ENCODE measurements at places on chromosomes 4 and X.

DNA sequence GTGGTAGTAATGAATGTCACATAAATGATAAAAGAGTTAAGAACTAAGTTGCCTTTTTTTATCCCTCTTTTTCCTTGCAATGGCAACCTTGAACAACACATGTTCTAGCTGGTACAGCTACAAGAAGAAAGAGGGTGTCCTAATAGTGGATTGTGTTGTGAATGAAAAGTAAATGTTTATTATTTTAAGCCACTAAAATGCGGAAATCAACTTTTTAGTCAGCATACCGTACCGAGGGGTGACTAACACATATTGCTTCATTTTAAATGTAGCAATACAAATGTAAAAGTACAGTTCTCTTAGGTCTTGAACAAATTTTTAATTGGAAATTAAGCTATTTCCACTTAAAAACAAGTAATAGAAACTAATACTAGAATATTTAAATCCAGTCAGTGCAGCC lies 17.7 kb upstream of the AP1AR start:
- H3K4me3 ChIP-seq: no peak overlapping the region
- no peaks in the 10 kb centered on the region for H3K27me3 ChIP-seq
- no peaks in the 10 kb centered on the region for H3K4me1 ChIP-seq
- no peak for DNase-seq
- H3K36me3 ChIP-seq: no peaks in the 10 kb centered on the region

DNA sequence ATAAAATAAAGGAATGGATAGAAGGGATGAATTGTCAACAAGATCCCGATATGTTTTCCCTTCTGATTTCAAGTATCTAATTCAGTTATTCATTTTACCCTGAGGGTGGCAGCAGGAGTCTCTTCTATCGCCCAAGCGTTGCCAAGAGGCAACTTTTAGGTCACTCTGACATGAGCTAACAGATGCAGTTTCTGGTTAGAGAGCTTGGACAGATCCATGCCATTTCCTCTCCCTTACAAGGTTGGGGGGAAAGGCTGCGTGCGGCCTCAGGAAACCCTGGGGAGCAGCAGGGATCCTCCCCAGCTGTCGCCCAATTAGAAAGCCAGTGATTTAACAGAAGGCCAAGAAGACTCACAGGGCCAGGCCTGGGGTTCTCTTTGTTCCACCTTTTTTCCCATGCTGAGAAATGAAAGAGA lies 35.3 kb upstream of the WAS start:
- H3K4me3 ChIP-seq: no peak overlapping the region
- H3K36me3 ChIP-seq: no peaks in the 10 kb centered on the region
- no peak for DNase-seq
- no peaks in the 10 kb centered on the region for H3K27me3 ChIP-seq

DNA sequence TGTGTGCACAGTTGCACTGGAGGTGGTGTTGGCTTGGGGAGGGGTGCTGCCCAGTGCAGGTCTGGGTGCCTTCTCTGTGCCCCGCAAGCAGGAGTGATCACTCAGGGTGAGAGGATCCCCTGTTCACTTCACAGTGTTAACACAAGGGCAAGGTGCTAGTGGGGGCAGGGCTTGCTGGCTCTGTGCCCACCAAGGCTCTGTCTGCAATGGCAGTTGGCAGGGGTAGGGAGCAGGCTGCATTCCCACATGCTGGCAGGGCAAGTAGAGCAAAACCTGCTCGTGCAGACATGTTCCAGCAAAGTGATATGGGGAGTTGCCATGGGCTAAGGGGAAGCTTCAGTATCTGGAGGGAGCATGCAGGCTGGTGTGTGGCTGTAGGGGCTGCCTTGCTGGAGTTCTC lies 428.0 kb downstream of the ZNF674 start:
- no peak for DNase-seq
- H3K27me3 ChIP-seq: no peaks in the 10 kb centered on the region
- no peak overlapping the region for H3K27ac ChIP-seq
- H3K4me1 ChIP-seq: no peaks in the 10 kb centered on the region

GRCh38 chr4:37847311-37847884 lies 20.9 kb downstream of the PGM2 start:
- H3K27ac ChIP-seq: no peak overlapping the region
- H3K4me1 ChIP-seq: no peaks in the 10 kb centered on the region
- no peak for DNase-seq
- no peaks in the 10 kb centered on the region for H3K36me3 ChIP-seq
- no peak overlapping the region for H3K4me3 ChIP-seq
- no peaks in the 10 kb centered on the region for H3K27me3 ChIP-seq

- H3K27me3 ChIP-seq: no peaks in the 10 kb centered on the region
- no peak overlapping the region for H3K4me3 ChIP-seq
- DNase-seq: no peak
- no peaks in the 10 kb centered on the region for H3K36me3 ChIP-seq
- H3K4me1 ChIP-seq: no peaks in the 10 kb centered on the region
These were observed 731.9 kb downstream of the STPG2 start for GRCh38 chr4:97411356-97411755.

DNA sequence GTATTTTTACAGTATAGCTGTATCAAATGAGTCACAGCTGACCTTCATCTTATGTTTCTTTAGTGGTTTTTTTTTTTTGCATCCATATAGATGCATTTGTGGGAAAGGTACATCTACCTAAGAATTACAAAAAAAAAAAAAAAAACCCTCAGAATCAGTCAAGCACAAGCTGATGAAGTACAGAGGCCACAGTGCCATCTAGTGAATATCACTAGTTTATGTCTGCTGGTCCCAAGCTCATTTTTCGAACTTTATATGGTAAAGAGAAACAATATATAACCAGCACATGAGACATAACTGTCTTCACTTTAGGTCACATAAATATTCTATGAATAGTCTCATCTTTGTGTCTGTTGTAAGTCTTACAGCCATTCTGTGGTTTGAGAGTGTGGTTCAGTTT lies 220.1 kb downstream of the DLG3 start:
- DNase-seq: no peak
- H3K4me3 ChIP-seq: no peak overlapping the region
- H3K27ac ChIP-seq: no peak overlapping the region
- H3K27me3 ChIP-seq: peaks cover 7% of the 10 kb centered on the region
- no peaks in the 10 kb centered on the region for H3K36me3 ChIP-seq

DNA sequence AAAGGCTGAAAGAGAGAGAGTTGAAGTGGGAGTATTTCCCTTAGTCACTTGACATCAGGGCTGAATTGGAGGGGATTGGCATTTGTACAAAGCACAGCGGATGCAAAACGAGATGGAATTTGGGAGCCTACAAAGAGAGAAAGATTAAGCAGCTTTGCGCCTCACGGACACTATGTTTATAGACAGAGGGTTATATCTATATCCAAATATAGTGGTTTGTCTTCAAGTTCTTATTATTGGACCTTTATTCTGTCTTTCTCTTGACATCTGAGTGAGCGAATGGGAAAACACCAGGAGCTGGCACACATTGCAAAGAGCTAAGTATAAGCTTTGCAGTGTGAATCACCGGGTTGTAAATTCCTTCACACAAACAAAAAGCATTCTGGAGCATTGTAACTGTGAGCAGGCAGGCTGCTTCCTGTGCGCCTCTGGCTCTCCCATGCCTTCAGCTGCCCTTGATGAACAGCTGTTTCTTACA lies 500.2 kb downstream of the STIM2 start:
- H3K27ac ChIP-seq: no peak overlapping the region
- DNase-seq: no peak
- H3K36me3 ChIP-seq: no peaks in the 10 kb centered on the region
- no peaks in the 10 kb centered on the region for H3K27me3 ChIP-seq

GRCh38 chr4:14920759-14921320 lies 81.4 kb upstream of the CPEB2 start:
- no peaks in the 10 kb centered on the region for H3K36me3 ChIP-seq
- no peaks in the 10 kb centered on the region for H3K4me1 ChIP-seq
- H3K4me3 ChIP-seq: no peak overlapping the region

GRCh38 chr4:117455088-117455487 lies 369.7 kb upstream of the TRAM1L1 start:
- no peaks in the 10 kb centered on the region for H3K4me1 ChIP-seq
- no peak for DNase-seq
- H3K36me3 ChIP-seq: no peaks in the 10 kb centered on the region
- no peaks in the 10 kb centered on the region for H3K27me3 ChIP-seq
- no peak overlapping the region for H3K4me3 ChIP-seq

DNA sequence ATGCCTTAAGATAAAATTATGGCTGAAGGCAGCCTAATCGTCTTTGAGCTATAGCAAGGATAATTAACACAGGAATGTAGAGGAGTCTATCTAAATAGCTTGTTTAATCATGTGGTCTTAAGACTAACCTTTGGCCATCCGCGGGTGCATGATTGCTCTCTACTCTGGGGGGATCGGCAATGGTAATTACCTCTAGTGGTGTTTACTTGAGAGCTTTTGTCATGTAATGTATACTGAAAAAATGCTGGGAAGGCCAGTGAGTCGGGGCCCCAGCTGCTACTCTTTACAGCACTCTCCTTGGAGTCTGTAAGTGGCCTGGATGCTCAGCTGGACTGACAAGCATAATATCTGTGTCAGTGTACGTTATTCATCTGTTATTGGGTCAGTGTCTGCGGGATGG lies 65.5 kb upstream of the GNPDA2 start:
- no peak for DNase-seq
- H3K27ac ChIP-seq: no peak overlapping the region

DNA sequence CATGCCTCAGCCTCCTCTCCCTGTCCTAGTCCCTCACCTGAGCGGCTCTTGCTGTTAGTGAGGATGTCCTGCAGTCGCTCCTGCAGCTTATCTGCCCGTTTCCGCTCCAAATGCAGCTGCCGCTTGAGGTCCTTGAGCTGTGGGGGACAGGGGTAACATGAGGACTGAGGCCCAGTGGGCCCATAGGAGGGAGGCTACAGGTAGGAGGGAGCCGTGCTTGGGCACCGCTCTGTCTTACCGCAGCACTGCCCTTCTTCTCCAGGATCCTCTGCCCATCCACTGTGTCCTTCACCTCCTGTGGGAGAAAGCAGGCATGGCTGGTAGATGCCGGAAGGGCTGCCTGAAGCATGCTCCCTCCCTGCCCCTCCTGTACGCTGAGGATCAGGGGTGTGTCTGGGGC lies 9.5 kb upstream of the KCND1 start:
- H3K36me3 ChIP-seq: no peaks in the 10 kb centered on the region
- no peaks in the 10 kb centered on the region for H3K27me3 ChIP-seq
- H3K27ac ChIP-seq: no peak overlapping the region
- DNase-seq: no peak
- H3K4me3 ChIP-seq: no peak overlapping the region

GRCh38 chr4:19752599-19752998 lies 499.1 kb upstream of the SLIT2 start:
- no peaks in the 10 kb centered on the region for H3K36me3 ChIP-seq
- no peaks in the 10 kb centered on the region for H3K4me1 ChIP-seq
- no peak overlapping the region for H3K4me3 ChIP-seq
- H3K27me3 ChIP-seq: no peaks in the 10 kb centered on the region
- no peak for DNase-seq
- H3K27ac ChIP-seq: no peak overlapping the region

GRCh38 chr4:163665521-163666331 lies 171.2 kb downstream of the TMA16 start:
- no peaks in the 10 kb centered on the region for H3K36me3 ChIP-seq
- H3K27me3 ChIP-seq: no peaks in the 10 kb centered on the region
- DNase-seq: no peak
- no peak overlapping the region for H3K27ac ChIP-seq

- no peak overlapping the region for H3K4me3 ChIP-seq
- H3K27ac ChIP-seq: no peak overlapping the region
- H3K36me3 ChIP-seq: no peaks in the 10 kb centered on the region
- DNase-seq: no peak
- H3K4me1 ChIP-seq: no peaks in the 10 kb centered on the region
These were observed 92.8 kb upstream of the ADAMTS3 start for GRCh38 chr4:72661830-72662229.

- DNase-seq: no peak
- H3K27me3 ChIP-seq: no peaks in the 10 kb centered on the region
- no peak overlapping the region for H3K27ac ChIP-seq
- H3K4me1 ChIP-seq: no peaks in the 10 kb centered on the region
These were observed 9.0 kb downstream of the RNF150 start for GRCh38 chr4:141124224-141124623.

GRCh38 chr4:58734030-58734674 lies 1624.0 kb upstream of the IGFBP7 start:
- no peak for DNase-seq
- no peak overlapping the region for H3K4me3 ChIP-seq
- no peaks in the 10 kb centered on the region for H3K36me3 ChIP-seq
- no peak overlapping the region for H3K27ac ChIP-seq
- no peaks in the 10 kb centered on the region for H3K4me1 ChIP-seq

All from Panc1 (cell line).